ENCODE measurements at places on chromosomes 3 and 15.
A peak's percentile ranks its signal among the peaks of the same experiment; 100 is the strongest.

DNA sequence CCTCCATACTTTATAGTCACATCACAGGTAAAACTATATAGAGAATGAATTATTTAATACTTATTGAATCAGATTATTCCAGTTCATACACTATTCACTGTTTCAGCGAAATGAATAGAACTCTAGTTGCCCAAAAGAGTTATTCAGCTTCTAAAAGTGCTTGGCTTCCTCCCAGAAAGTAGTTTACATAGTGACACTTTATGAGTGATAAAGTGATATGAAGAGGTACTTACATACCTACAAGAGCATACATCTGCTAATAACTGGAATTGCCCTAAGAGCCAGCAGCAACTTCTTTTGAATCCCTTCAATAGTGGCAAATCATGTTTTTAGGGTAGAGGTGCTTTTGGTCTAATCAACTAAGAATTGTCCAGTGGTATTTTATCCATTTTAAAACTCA, 635.1 kb upstream of the AGTR1 start:
- DNase-seq = no peak

DNA sequence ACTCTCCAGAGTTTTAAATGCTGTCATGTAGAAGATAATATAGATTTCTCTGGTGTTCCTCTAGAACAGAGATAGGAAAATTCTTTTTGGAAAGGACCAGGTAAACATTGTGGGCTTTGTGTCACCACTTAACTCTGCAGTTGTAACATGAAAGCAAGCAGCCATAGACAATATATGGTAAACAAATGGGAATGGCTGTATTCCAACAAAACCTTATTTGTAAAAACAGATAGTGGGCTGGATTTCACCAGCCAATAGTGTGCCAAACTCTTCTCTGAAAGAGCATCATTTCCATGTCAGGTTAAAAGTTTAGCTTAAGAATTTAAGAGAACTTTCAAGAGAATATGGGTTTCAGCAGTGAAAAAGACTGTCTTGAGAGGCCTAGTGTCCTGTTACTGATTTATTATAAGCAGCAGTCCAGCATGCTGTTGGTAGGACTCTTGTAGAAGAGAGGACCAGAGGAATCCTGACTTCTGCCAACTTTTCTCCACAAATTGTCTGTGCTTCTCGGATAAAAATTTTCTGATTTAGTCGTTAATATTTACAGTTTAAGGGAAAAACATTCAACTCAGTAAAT, 107.7 kb downstream of the TCF12 start:
- no peak for DNase-seq

DNA sequence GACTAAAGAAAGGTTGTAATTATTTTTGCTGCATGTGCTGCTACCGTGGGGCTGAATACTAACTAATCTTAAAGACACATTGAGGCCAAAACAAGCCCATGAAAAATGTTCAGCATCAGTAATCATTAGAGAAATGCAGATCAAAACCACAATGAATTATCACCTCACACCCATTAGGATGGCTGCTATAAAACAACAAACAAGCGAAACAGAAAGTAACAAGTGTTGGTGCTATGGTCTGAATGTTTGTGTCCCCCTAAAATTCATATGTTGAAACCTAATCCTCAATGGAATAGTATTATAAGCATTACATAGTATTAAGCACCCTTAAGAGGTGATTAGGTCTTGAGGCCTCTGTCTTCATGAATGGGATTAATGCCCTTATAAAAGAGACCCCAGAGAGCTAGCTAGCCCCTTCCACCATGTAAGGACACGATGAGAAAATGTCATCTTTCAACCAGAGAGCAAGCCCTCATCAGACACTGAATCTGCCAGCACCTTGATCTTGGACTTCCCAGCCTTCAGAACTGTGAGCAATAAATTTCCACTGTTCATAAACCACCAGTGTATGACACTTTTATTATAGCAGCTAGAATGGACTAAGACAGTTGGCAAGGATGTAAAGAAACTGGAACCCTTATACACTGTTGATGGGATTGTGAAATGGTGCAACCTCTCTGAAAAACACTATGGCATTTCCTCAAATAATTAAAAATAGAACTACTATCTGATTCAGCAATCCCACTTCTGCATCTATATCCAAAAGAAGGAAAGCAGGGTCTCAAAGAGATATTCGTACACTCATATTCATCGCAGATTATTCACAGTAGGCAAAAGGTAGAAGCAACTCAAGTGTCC, 76.1 kb downstream of the REC114 start:
- DNase-seq = no peak

- no peak for DNase-seq
Observed at GRCh38 chr3:176566757-176567156, 630.5 kb downstream of the TBL1XR1 start.

GRCh38 chr15:70451821-70452653, 311.3 kb downstream of the UACA start:
- DNase-seq = no peak

DNA sequence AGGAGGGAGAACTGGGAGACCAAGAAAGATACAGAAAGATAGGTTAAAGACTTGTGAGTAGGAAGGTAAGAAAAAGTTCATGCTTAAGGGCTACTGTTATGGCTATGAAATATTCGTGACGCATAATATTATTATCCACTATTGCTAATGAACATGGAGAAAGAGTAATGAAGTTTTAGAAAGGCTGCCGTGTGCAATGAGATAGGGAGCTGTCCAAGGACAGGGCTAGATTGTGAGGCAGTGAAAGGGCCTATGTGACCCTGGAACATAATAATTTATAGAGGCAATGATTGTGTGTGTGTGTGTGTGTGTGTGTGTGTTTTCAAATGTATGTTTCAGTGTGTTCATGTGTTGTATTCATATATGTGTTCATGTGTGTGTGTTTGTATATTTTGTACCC, 27.7 kb downstream of the MBNL1 start:
- no peak for DNase-seq

- no peak for DNase-seq
Observed at GRCh38 chr3:162933656-162934055, 1437.0 kb downstream of the OTOL1 start.

DNA sequence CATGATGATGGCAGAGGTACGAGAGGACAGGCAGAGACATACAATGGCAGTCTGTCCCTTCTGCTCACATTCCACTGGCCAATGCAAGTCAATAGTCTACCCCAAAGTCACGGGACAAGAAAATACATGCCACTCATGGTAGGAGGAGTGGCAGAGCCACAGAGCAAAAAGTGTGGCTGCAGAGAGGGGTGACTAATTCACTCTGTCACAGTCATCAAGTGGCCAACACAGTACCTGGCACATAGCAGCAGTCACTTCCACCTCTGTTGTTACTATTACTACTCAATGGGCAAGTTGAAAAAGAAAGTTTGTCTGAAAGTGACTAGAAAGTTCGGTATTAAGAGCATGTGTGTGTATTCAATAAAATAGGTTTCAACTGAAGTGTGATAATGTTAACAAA, 91.4 kb downstream of the SMAD3 start:
- DNase-seq = no peak

GRCh38 chr15:31843426-31844055, 186.8 kb upstream of the CHRNA7 start:
- DNase-seq = no peak

GRCh38 chr3:182393830-182394367, 399.4 kb upstream of the ATP11B start:
- no peak for DNase-seq

- DNase-seq = no peak
Observed at GRCh38 chr3:196458063-196458462, 25.8 kb upstream of the UBXN7 start.

- DNase-seq = no peak
Observed at GRCh38 chr3:190616637-190617036, 102.8 kb downstream of the IL1RAP start.

DNA sequence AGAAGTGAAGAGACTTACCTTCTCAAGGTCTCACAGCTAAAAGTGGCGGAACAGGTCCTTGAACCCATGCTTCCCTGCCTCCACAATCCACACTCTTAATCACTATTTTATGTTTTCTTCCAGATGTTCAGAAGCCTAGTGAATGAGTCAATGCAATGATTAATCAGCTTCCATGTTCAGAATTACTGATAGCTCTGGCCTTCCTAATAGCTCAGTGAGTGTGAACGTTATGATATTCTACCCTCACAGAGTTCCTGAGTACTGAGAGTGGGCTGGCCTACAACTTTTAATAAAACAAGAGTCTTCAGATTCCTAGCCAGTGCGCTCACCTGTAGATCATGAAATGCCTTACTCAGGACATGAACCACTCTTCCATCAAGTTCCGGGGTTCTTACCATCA, 443.0 kb upstream of the ADAMTS9 start:
- DNase-seq = no peak

DNA sequence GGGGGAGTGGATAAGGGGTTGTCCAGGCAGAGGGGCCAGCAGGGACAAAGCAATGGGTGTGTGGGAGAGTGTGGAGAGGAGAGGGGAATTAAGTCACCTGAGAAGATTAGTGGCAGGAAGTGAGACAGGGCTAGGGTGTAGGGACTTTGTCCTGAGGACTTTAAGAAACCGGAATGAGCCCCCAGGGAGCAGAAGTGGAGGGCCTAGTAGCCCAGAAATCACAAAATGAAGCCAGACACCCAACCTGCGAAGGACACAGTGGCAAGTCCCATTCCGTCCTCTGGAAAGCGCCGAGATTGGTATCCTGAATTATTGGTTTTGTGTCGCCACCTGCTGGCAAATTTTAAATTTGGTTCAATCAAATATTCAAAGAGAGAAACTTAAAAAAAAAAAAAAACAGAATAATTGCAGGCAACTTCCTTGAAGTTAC, 78.0 kb upstream of the SLC25A36 start:
- peak; percentile 58 for DNase-seq

GRCh38 chr3:127339928-127340861, 52.3 kb upstream of the PRR20G start:
- DNase-seq = no peak

DNA sequence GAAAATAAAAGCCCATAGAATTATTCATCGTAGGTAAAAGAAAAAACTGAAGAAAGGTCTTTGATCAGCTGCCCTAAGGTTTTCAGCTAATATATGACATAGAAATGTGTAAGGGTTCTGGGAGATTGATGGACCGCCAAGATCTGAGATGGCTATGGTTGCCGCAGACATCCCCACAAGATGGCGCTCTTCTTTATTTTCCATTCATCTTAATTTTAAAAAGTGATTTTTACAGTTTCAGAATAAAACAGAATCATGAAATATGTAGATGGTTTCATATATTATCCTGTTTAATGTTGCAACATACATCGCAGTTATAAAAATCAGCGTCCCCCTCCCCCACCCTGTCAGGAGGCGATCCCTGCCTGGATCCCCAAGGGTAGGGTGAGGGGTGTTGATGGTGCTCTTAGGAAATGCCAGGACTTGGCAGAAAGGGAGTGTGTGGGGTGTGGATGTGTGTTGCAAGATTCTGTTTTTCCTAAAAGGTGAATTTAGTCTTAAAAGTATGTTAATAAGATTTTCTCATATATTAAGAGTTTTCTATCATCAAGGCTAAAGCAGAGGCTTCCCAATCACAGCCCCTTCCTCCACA, 68.8 kb downstream of the ANXA2 start:
- DNase-seq = peak; percentile 9

DNA sequence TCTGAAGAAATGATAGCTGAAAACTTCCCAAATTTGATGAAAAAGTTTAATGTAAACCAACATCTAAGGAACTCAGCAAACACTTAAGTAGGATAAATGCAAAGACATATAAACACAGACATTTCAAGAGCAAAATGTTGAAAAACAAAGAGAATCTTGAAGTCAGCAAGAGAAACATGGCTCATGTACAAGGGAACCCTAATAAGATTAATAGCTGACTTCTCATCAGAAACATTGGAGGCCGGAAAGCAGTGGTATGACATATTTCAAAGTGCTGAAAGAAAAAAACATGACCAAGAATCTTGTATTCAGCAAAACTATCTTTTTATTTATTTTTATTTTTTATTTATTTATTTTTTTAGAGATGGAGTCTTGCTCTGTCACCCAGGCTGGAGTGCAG, 10.6 kb upstream of the PRKCI start:
- no peak for DNase-seq

DNA sequence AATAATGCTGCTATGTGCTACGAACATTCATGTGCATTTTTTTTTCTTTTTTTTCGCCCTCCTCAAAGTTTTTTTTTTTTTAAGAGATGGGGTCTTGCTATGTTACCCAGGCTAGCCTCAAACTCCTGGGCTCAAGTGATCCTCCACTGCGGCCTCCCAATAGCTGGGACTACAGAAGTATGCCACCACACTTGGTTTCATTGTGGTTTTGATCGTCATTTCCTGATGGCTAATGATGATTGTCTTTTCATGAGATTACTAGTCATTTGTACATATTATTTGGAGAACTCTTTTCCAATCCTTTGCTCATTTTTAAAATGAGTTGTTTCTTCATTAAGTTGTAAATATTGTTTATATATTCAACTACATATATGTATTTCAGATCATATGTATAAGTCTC, 48.8 kb downstream of the FBXO22 start:
- no peak for DNase-seq

DNA sequence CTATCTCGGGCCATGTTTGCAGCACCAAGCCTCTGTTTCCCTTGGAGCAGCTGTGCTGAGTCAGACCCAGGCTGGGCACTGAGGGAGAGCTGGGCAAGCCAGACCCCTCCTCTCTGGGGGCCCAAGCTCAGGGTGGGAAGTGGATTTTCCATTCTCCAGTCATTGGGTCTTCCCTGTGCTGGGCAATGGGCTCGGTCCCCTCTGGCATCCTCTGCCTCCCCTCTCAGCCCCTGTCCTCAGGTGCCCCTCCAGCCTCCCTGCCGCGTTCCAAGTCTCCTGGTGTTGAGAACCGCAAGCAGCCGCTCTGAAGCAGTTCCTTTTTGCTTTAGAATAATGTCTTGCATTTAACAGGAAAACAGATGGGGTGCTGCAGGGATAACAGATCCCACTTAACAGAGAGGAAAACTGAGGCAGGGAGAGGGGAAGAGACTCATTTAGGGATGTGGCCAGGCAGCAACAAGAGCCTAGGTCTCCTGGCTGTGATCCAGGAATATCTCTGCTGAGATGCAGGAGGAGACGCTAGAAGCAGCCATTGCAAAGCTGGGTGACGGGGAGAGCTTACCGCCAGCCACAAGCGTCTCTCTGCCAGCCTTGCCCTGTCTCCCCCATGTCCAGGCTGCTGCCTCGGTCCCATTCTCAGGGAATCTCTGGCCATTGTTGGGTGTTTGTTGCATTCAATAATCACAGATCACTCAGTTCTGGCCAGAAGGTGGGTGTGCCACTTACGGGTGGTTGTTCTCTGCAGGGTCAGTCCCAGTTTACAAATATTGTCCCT, 1.2 kb downstream of the RHO start:
- no peak for DNase-seq
